ENCODE measurements at places on chromosomes 6 and 20. TPM values are rescaled to one million over a fixed set of nuclear protein-coding genes. Genes with fewer than 3 reads are reported as not detected.

- no peak for DNase-seq
Measured at GRCh38 chr6:165013701-165014100, 295.7 kb downstream of the C6orf118 start.

GRCh38 chr6:146548898-146549374, 5.3 kb downstream of the RAB32 start:
- no peak for DNase-seq

DNA sequence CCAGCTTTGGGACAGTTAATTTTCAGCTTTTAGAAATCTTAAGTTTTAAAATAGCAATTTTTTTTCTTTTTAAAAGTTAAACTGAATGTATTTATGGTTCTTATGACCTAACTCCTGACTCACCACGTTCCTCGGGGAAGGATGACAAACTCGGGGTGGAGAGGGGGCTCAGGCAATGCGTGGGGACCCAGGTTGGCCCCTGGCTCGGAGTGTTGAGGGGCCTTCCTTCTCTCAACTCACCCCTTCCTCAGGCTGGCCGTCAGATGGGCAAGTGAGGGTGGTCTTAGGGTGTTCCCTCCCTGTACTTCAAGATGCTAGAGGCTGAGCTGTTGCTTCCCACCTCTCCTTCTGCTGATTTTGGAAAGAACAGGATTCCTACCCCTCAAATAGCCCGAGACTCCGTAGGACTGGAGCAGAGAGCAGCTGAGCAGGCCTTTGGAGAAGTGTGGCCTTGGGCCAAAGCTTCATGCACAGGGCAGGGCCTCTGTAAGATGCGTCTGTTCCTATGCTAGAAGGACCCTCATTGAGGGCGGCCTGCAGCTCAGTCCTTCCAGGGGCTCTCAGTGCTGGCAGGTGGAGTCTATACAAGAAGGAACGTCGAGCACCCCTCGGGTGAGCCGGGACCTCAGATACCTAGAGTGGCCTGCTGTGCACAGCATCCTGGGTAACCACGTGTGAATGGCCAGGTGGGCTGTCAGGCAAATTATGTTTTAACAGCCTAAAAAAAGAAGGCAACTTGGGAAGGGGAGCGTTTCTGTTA, 79.3 kb downstream of the TCP11 start:
- no peak for DNase-seq

DEFB132 gene
- 0.32 TPM for total RNA-seq

DNA sequence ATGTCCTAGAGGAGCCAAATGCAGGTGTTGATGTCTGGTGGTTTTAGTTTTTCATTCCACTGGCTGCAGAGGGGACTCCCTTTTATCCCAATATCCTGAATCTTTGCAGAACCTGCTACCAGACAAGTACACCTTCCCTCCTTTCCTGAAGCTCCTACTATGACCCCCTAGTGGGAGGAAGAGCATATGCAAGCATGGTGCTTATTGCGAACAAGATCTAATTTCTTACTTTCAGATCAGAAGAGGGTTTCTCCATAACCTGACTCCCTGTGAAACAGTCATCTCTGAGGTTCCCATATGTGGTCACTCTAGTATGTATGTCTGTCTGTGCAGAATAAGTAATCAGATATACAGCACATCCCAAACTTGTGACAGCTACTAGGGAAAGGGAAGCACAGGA, 277.2 kb downstream of the ARHGAP18 start:
- no peak for DNase-seq

DNA sequence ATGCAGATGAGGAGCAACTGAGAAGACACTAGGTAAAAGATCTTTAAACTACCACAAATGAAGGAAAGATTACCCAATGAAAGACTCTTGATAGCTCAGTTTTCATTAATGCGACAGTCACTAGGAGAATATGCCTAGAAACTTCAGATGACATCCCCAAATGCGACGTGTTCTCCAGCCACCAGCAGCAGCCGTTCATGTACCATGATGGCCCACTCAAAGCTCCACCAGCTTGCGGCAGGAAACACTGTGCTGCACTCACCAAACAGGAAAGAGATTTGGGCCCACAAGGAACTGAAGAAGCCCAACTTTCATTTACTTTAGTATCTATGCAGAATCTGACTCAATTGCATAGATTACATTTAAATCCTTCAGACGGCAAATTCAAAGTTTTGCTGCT, 7.5 kb downstream of the DIDO1 start:
- DNase-seq, result no peak

PLEKHG1 gene
- total RNA-seq, result 10.7 TPM

- DNase-seq, result no peak
Measured at GRCh38 chr6:87210979-87211378, 55.6 kb downstream of the ZNF292 start.

SOX18 gene
- total RNA-seq, result 244 TPM

DNA sequence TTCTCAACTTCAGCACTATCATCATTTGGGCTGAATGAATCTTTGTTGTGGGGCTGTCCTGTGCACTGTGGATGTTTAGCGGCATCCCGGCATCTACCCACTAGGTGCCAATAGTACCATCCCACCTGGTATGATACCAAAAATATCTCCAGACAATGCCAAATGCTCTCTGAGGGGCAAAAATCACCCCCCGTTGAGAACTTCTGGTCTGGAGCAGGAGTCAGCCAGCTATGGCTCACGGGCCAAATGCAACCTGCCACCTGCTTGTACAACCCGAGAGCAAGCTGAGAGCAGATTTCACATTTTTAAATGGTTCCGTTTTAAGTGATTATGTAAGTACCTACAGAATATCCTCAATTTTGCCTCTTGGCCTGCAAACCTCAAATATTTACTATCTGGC, 26.8 kb downstream of the KCNB1 start:
- DNase-seq, result no peak

- no peak for DNase-seq
Measured at GRCh38 chr20:17827759-17828559, 128.2 kb downstream of the BANF2 start.

NRSN1 gene
- not detected for total RNA-seq

EPM2A gene
- 7.6 TPM for total RNA-seq

TNXB gene
- 493 TPM for total RNA-seq

GRCh38 chr6:117423754-117424153, 2.0 kb downstream of the ROS1 start:
- no peak for DNase-seq

OR2H2 gene
- total RNA-seq, result not detected

GRCh38 chr6:4420160-4420865, 284.9 kb upstream of the ECI2 start:
- no peak for DNase-seq

DNA sequence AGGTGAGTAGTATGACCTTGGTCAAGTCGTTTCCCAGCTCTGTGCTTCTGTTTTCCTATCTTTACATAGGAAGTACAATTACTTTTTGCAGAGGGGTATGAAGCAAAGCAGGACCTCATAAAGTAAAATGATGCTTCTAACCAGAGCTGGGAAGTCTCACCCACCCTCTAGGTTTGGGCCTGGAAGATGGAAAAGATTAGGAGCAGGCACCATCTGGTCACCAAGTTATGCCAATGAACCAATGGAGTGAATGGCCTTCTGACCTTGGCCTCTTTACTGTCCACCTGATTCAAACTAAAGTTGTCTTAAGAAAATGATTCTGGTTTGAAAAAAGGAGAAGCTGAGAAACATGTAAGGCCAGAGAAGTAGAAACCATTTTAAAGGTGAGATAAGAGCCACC, 68.9 kb upstream of the CTNNBL1 start:
- DNase-seq, result no peak

GRCh38 chr6:25484900-25485299, 167.1 kb upstream of the SCGN start:
- DNase-seq, result no peak

ADIG gene
- not detected for total RNA-seq

DNA sequence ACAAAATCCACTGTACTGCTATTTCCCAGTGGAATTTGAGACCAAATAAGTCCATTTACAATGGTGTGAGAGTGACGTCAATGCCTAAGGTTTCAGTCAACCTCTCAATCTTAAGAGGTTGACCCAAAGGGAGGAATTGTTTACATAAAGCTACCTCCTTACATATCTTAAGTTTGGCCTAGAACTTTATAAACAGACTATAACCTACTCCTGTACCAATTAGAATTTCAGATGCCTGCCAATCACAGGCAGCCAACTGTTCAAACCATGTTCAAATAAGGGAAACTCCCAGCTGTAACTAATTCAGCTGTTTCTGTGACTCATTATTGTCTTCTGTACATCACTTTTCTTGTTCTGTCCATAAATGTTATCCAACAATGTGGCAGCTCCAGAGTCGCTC, 14.5 kb downstream of the LGSN start:
- DNase-seq, result no peak

- DNase-seq, result no peak
Measured at GRCh38 chr6:33877982-33878535, 74.3 kb upstream of the MLN start.

DNA sequence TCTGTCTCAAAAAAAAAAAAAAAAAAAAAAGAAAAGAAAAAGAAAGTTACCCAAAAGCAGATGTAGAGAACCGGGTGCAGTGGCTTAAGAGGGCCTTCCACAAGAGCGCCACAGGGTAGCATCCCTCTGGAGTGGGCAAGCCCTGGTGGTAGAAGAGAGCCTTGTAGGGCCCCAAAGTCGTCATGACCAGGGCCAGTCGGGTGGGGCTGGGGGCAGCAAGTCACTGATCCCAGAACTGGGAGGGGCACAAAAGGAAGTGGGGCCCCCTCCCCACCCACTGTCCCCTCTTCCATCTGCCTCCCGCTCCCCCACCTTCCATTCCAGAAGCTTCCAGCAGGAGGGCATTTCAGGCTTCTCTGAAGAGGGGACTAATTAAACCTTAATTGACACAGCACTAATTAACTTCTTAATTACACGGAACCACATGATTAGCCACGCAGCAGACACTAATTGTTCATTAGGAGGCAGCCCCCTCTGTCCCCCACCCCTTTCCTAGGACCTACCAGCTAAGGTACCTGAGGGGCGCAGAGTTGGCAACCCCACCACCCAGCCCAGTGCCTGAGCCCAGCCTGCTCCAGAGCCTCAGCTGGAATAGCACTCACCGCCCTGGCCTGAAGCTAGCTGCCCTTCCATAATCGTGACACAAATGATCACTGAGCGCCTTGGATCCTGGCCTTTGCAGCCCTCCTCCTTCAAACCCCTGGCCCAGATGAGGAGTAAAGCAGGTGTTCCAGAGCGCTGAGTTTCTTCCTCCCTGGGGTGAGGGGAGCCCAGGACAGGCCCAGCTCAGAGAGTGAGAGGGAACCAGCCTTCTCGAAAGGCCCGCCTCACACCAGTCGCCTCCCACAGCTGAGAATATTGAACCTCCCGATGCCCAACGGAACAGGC, 34.8 kb downstream of the MDFI start:
- no peak for DNase-seq

GRCh38 chr6:41474213-41474933, 71.8 kb upstream of the FOXP4 start:
- no peak for DNase-seq

GRCh38 chr20:32216179-32217142, 8.8 kb downstream of the POFUT1 start:
- DNase-seq, result no peak

DNA sequence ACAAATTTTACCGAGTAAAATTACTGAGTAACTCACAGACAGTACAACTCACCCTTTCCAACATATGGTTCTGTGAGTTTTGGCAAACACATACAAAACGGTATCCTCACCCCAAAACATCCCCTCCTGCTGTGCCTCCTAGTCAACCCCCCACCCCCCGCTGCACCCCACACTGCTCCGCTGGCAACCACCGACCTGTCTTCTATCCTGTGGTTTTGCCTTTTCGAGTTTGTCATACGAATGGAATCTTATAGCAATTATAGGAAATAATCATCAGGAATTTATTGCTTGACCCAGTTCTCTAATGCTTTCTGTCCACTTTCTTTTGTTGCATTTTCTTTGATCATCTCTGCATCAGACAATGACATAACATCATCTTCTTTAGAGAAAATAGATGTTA, 312.3 kb downstream of the KIF16B start:
- no peak for DNase-seq

RFX6 gene
- total RNA-seq, result not detected

DNA sequence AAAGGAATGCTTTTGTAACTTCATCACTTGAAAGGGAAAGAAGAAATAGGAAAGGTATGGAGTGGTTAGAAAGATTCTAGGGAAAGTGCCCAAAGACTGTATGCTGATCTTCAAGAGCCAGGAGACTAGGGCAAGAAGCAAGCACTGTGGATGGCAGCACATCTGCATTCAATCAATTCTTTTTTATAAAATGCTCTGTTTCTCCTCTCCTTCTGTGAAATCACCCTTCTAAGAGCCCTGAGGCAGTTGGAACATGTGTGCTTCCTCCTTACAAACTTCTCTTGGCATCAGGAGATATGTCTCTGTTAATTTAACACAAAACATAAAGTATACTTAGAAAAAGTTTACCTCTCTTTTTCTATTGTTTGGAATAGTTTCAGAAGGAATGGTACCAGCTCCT, 1162.2 kb upstream of the GJE1 start:
- DNase-seq, result no peak

- DNase-seq, result no peak
Measured at GRCh38 chr6:84317463-84317862, 90.0 kb upstream of the CEP162 start.

ANKEF1 gene
- 9.0 TPM for total RNA-seq

DNA sequence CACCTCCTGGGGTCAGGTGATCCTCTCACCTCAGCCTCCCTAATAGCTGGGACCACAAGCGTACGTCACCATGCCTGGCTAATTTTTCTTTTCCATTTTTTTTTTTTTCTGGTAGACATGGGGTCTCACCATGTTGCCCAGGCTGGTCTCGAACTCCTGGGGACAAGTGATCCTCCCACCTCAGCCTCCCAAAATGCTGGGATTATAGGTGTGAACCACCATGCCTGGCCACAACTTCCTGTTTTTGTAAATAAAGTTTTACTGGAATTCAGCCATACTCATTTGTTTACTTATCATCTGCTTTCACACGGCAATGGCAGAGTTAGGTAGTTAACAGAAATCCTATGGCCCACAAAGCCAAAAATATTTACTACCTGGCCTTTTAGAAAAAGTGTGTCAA, 7.8 kb upstream of the RUNX2 start:
- DNase-seq, result no peak

TFAP2C gene
- total RNA-seq, result 4.9 TPM

GRCh38 chr20:46635514-46636136, 15.6 kb downstream of the SLC13A3 start:
- DNase-seq, result no peak

SEL1L2 gene
- not detected for total RNA-seq

DNA sequence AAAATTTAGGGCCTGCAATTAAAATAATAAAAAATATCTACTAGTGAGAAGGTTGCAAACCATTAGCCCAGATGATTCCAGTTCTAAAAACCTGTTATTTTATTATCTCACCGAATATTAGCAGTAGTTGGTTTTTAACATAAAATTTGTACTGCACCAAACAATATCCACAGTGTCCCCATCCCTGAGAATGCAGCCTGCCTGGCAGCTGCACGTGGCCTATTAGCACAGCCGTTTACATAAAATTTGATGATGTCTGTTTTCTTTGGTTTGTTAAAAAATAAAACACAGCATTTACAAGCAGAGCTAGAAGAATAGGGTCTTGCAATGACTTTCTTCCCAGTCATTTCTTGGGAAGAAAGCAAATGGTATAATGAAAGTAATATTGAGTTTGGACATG, 58.2 kb downstream of the FUT9 start:
- no peak for DNase-seq

DNA sequence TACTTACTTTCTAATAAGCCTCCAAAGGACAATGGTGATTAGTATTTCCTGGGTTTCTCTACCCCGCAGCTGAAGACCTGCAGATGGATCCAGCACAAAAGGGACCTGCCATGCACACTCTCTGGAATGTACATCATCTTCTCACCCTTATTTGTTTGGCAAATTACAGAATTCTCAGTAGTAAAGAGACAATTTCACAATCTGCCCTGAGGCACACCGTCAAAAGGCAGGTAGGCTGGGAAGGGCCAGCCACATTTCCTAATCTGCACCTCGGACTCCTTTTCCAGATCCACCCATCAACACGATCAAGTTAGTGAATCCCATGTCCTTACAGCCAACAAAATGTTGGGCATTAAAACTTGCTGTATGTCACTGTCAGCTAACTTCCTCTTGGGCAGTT, 4.9 kb downstream of the OVOL2 start:
- DNase-seq, result no peak
